ENCODE measurements at places on chromosomes 2 and 18.

DNA sequence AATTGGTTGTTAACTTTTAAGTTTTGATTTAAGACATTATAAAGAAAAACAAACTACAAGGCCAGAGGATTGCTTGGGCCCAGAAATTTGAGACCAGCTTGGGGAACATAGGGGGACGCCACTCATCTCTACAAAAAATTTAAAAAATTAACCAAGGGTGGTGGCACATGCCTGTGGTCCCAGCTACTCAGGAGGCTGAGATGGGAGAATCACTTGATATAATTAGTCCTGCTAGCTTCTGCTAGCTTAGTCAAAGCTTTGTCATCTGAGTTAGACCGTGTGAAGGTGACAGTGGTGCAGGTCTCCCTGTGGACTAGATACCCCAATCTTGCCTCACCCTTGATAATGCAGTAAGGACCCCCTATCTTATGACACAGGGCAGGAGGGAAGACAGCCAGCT, 6.0 kb upstream of the ZNF396 start:
- no peak for DNase-seq

- DNase-seq, result no peak
Observed at GRCh38 chr2:79393806-79394484, 118.9 kb upstream of the CTNNA2 start.

- no peak for DNase-seq
Observed at GRCh38 chr2:134035605-134036370, 218.1 kb upstream of the MGAT5 start.

- no peak for DNase-seq
Observed at GRCh38 chr2:223071139-223071538, 19.1 kb downstream of the KCNE4 start.

DNA sequence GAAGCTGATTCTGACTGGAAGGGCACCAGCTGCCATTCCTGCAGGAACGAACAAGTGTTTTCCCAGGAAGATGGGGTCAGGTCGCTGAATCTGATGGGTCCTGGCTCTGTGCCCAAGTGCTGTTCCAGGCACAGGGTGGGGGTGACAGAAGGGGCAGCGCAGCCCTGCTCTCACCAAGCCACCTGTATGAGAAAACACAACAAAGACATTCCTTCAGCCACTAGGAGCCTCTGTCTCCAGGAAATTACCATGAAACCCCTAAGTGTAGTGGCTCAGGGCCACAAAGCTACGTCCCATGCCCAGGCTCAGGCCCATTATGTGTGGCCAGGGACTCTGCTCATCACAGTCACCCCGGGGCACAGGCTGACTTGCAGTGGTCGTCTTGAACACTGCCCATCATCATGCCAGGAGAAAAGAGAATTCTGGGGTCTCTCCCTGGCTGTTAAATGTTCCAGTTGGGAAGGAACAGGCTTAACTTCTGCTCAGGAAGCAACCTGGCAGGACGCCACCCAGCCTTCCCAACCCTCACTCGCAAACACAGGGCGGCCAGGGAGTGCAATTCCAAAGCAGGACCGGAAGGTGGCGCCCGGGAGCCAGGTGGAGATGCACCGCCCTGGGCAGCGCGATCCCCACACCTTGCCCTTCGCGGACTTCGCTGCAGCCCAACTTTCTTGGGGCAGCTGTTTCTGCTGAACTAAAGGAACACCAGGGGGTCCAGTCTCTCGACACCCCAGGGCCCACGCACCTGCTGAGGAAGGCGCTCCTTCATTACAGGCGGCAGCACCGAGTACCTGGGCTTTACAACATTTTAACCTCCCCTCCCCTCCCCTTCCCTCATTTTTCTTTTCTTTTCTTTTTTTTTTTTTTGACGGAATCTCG, 11.0 kb upstream of the SFTPB start:
- DNase-seq, result peak; percentile 58

DNA sequence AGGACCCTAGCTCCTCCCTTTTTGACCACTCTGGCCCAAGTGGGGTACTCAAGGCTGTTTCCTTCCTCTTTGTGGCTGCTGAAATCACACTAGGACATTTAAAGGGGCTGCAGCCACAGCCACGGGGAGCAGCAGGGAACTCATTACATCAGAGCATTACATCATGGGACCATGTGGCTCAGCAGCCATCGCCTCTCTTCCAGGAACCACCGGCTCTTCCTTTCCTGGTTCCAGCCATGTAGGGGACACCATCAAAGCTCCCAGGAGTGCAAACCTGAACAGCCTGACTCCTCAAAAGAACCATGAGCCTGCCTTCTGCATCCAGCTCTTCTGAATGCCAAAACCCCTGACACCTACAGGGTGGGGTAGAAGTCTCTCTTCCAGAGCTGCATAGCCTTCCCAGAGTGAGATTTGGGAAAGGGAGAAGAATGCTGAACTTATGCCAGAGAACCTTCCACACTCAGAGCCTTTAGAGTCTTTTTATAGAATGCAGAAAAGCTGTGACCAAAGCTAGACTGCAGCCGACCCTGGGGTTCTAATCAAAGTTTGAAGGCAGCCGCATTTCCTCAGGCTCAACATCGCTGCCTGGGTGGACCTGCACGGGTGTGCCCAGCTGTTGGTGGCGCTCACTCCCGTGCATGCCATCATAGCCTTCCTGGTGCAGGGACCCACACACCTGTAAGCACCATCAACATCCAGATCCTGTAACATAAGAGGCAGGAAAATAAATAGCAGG, 121.7 kb downstream of the KLHL29 start:
- no peak for DNase-seq
